ENCODE measurements at places on chromosomes 4 and X.

GRCh38 chr4:127311924-127312323 is 320.8 kb upstream of the INTU start:
- no peak for DNase-seq

- DNase-seq, result no peak
These were observed 86.6 kb downstream of the RTL5 start for GRCh38 chrX:72045141-72045540.

GRCh38 chr4:2412534-2412884 is 5.9 kb downstream of the ZFYVE28 start:
- peak; percentile 38 for DNase-seq

GRCh38 chr4:105741548-105741947 is 33.0 kb downstream of the GSTCD start:
- no peak for DNase-seq

GRCh38 chr4:40330536-40330935 is 4.6 kb upstream of the CHRNA9 start:
- no peak for DNase-seq

- no peak for DNase-seq
These were observed 1352.1 kb upstream of the DIAPH2 start for GRCh38 chrX:95332530-95332929.

DNA sequence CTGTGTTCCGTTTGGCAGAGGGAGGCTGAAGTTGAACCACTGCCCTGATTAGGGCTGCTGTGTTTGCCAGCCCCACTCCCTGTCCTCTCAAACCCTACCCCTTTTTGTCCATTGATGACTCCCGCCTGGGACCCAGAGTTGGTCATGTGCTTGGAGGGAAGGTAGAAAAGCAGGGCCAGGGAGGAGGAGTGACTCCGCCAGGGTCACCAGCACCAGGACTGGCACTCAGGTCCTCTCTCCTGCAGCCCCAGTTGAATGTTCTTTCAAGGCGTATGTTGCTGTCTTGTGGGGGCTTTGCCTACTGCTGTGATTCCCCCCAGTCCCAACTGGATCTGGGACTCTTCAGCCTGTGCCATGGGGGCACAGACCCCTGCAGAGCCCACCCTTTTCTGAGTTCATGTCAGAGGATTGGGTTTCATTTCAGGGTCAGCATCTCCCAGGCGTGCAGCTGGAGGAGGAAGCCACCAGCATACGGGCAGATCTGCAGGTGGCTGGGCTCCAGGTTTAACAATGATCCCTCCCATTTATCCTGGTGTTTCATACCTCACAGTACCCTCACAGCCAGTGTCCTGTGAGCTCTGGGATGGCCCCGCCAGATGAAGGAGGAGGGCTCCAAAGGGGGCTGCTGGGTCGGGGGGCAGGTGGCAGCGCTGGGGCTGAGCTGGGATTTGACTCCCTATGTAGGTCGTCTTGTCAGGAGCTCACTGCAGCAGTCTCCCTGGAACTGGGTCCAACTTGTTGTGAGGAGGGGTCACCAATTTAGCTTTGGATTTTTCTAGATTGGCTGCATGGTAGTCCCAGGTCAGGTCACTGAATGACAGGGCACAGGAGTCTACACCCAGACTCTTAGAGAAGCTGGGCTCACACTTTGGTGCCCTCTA is 55.7 kb downstream of the MSX1 start:
- no peak for DNase-seq

DNA sequence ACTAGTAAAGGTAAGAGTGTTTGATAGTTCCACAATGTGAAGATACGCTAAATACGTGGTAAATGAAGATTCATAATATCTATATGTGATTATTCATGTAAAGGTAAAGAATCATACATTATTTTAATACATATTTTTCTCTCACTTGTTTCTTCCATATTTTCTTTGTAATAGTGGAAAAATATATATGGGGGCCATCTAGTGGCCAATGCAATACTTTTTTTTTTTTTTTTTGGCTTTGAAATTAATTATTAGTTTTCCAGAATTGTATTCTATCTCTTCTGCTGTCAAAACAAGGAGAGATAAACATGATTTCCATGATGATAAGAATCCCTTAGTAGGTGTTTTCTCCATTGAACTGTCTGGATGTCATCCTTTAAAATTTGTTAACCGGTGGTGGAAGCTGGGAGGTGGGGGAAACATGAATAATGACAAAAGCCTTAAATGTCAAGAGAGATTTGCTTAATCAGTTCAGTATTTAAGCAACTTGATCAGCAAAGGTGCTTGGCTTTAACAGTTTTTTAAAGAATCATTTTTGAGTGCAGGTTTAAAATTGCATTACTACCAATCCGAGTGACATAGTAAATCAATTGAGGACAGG is 508.7 kb upstream of the HTR2C start:
- peak; percentile 9 for DNase-seq

- no peak for DNase-seq
These were observed 32.5 kb upstream of the MTMR8 start for GRCh38 chrX:64427787-64428186.

DNA sequence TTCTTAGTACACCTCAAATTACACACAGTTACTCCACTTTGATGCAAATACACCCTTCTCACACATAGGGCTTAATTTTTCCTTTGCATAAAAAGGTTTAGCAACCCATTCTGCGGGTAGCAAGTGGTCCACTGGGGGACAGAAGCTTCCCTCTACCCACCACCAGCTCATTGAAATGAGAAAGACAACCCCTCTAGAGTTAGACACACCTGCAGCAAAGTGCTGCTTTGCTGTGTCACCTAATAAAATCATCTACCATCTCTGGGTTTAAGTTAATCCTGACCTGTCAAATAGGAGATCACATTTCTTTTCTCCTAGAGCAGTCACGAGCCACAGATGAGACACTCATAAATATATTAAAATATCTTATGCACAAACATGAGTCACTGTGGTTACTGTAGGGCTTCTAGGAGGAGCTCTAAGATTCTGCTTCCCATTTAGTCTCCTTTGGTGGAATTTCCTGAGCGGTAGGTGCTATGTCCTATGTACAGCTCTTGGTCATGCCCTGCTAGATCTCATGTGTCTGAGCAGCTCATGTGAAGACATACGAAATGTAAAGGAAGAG is 11.9 kb downstream of the BMX start:
- DNase-seq, result no peak

DNA sequence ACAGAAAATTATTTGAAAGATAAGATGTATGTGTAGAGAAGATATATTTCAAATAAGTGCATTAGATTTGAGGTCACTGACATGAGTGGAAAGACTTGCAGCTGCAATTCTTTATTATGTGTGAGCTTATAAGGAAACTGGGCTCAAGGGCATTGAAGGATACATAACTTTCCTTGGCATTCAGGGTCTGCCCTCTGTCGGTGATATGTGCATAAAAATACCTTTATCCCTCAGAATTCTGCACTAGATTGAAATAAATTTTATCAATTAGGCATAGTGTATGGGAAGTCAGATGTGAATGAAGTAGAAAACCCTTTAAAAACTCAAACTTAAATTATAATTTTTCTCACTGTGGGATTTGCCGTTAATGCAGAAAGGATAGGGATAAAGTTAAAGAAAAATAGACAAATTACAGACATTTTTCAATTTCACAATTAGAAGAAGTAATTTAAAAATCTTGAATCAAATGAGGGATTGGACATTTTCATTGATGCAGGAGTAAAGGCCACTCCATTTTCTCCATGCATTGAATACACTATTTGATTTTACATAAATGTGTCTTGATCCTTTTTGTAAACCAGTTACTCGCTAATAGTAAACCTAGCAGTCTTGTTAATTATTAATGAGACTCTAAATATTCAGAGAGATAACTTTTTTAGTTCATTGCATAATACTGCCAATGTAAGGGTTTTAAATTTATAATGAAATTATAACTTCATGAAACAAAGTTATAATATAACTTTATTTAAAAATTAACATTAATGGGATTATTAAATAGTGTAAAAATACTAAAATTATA is 21.0 kb upstream of the ETNPPL start:
- DNase-seq, result peak; percentile 3

- no peak for DNase-seq
These were observed 39.9 kb upstream of the GLRA2 start for GRCh38 chrX:14489437-14489836.

GRCh38 chr4:148273501-148273986 is 168.7 kb downstream of the NR3C2 start:
- DNase-seq, result peak; percentile 86

- no peak for DNase-seq
These were observed 35.1 kb downstream of the PCGF3 start for GRCh38 chr4:740656-741282.

GRCh38 chr4:19725130-19725529 is 526.6 kb upstream of the SLIT2 start:
- DNase-seq, result no peak

- DNase-seq, result no peak
These were observed 24.6 kb downstream of the ZRSR2 start for GRCh38 chrX:15814771-15815365.

DNA sequence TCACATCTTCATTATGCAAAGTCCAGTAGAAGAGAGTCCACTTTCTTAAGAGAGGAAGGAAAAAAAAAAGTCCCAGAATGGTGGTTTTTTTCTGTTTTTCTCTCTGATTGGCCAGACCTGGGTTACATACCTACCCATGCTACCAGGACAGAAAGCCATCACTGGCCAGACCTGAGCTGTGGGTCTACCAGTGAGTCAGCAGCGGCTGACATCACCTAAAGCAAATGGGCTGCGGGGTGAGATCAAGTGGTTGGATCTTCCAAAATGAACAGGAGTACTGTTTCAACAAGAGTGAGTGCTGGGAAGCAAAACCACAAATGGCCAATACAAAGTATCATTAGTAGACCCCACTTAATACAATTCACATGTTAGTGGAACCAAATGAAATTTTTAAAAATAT is 1.6 kb upstream of the NDST3 start:
- no peak for DNase-seq

DNA sequence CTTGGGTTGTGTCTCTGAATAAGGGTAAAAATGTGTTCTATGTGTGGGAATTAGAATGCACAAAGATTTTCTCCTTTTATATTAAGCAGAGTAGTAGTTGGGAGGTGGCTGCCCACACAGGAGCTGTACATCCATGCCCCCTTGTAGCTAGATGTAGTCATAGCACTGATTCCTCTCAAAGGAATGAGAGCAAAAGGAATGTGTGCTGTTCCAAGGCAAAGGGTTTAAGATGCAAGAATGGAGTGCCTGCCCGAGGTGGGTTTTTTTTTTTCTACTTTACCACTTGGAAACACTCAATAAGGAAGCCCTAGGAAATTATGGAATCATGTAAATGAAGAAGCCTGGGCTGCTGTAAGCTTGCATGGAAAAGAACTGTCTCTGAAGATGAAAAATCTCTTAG is 2183.2 kb upstream of the AGA start:
- no peak for DNase-seq

DNA sequence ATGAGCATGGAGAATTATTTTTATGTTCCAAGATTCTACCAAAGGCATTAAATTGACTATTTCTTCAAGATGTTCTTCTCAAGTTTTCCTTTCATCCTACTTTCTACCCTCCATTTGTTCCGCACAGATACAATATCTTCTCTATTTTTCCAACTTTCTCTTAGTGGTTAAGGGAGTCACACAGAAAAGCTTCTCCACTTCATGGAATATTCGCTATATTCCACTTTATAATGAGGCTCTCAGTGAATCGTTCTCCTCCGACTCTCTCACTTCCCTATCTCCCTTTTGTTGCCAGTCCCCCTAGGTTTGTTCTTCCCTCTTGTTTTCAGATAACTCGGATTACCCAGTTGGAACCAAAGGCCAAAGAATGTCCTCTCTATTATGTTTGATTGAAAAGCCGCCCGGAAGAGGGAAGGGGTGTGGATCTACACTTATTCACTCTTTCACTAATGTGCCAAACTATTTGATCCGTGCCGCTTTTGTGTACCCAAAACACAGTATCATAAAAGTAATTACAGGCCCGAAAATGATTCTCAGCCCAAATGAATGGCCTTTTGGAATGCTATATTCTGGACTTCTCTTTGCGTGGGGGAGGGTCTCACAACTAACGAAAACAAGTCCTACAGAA is 1.2 kb downstream of the SH3D19 start:
- DNase-seq, result no peak

DNA sequence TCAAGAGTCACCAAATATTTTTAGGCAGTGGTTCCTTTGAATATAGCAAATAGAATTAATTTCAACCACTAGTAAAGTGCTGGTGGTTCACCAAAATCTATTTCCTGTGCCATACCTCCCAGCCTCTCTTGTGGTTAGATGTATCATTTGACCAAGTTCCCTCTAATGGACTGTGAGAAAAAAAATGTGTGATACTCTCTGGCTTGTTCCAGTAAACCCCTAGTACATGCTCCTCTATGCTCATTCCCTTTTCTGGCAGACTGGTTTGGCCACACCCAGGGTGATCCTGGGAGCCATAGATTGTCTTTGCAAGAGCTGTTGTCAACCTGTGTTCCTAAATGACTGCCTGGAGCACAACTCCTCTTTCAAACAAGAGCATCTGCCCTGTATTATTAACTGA is 109.5 kb downstream of the FRAS1 start:
- no peak for DNase-seq

DNA sequence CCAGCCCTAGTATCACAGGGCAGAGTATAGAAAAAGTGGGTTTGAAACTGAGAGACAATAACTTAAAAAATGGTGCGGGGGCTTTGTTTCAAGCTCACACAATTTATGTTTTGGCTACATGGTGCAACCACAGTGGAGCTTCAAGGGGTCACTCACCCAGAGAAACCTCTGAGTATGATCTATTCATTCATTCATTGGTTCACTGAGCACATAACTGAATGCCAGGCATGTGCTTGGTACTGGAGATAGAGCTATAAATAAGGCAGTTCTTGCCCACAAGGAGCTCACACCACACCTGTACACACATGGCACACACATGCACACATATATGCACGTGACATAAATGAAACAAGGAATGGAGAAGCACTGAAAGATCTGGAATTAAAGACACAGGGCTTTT is 171.4 kb downstream of the NHS start:
- DNase-seq, result no peak

DNA sequence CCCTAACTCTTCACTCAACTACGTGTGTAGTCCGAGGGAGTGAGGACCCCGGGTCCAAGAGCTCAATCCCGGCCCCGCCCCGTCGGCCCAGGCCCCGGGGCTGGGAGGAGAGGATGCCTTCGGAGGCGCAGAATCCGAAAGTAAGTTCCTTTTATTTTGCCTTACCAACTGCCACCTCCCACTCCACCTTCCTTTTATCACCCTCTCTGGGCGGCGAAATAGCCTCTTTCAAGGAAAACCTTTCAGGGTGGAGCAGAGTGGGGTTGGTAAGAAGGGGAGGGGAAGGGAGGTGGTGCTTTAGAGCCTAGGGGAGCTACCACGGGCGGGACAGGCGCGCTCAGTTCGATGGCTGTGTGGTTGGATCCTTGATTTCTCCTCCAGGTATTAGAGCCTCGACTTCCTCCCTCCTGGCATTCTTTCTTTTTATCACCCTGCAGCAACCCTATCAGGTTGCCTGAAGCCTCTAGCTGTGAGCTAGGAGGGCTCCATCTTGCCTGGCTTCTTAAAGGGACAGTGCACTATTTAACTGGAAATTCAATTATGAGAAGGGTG is 191.2 kb downstream of the RRAGB start:
- peak; percentile 44 for DNase-seq

GRCh38 chr4:166301266-166301665 is 428.2 kb downstream of the TLL1 start:
- DNase-seq, result no peak
